Activated T-helper 2 cell treated with anti-CD3 and anti-CD28 coated beads, Interferon-gamma antibody, Interleukin-2, Interleukin-4, amounts not matched to agents 10 μg/mL and 5 μg/mL and 100 μg/mL, durations not matched to agents 14 hours and 24 hours and 36 hours (primary cell): ENCODE measurements at places on chromosomes 7 and 10. TPM values are rescaled to one million over a fixed set of nuclear protein-coding genes. Genes with fewer than 3 reads are reported as not detected.

Gene ZNF37A
- 29.7 and 31.9 TPM in 2 replicates for total RNA-seq

Gene ABCB4
- total RNA-seq, result not detected in 2 replicates

Gene TACC2
- total RNA-seq, result not detected in 2 replicates

Gene TAS2R40
- not detected in 2 replicates for total RNA-seq

Gene CUZD1
- 2.5 and 2.9 TPM in 2 replicates for total RNA-seq
